ENCODE measurements at places on chromosomes 5 and 9. TPM values are rescaled to one million over a fixed set of nuclear protein-coding genes. Genes with fewer than 3 reads are reported as not detected.

GRCh38 chr5:128318691-128319090 lies 219.4 kb downstream of the FBN2 start:
- H3K4me1 ChIP-seq: no peaks in the 10 kb centered on the region
- H3K4me3 ChIP-seq: no peak overlapping the region
- no peak for DNase-seq
- no peaks in the 10 kb centered on the region for H3K36me3 ChIP-seq

DNA sequence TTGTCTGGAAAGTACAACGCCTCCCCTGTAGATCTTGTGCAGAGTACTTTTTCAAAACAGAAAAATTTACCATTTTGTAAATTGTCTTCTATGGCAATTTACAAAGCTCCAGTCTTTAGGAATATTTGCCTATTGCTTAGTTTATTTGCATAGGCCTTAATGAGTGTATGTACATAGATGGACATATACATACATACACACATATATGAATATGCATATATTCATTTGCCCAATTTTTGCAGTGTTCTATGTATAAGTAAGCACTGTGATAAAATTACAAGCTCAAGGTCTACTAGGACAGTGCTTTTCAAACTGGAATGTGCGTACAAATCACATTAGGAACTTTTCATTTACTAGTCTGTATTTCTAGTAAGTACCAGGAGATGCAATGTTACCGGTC lies 301.3 kb upstream of the SMARCA2 start:
- H3K27me3 ChIP-seq: no peaks in the 10 kb centered on the region
- no peak overlapping the region for H3K27ac ChIP-seq
- no peak for DNase-seq
- H3K36me3 ChIP-seq: no peaks in the 10 kb centered on the region

- no peaks in the 10 kb centered on the region for H3K4me1 ChIP-seq
- H3K4me3 ChIP-seq: no peak overlapping the region
- no peaks in the 10 kb centered on the region for H3K36me3 ChIP-seq
- H3K27ac ChIP-seq: no peak overlapping the region
Observed at GRCh38 chr9:4038182-4038723, 261.6 kb downstream of the GLIS3 start.

DNA sequence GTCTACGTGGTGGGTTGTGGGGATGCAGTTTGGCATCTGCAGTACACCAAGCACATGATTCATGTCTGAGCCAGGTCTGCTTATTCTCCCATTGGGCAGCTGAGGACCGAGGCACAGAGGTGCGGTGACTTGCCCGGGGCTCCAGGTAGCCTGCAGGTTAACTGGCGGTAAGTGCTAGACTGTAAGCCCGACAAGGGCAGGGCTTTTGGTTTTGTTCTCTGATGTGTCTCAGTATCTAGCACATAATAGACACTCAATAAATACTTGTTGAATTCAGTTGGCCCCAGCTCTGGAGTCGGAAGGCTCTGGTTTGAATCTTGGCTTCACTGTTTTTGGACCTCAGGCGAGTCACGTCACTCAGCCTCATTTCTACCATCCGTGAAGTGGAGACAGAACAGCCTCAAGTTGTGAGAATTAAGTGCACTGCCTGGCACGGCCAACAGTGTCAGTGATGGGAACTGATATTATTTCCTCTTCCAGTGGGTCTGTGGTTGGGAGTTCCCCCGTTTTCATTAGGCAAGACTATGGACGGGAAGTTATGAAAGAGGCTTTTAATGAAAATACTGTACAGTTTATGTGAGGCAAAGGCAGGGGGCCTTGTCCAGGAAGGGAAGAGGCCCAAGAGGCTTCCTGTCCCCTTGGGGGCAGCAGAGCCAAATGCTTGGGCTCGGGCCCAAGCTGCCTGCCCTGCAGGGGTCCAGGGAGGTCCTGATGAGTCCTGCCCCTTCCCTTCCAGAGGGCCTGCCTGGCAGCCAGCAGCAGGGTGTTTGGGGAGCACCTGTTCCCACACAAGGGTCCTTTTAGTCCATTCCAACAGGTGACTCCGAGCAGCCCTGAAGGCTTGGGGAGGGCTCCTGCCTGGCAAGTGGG lies 3.3 kb downstream of the PRELID1 start:
- no peak overlapping the region for H3K4me3 ChIP-seq
- no peak overlapping the region for H3K27ac ChIP-seq
- no peak for DNase-seq
- peaks cover 7% of the 10 kb centered on the region for H3K36me3 ChIP-seq

DNA sequence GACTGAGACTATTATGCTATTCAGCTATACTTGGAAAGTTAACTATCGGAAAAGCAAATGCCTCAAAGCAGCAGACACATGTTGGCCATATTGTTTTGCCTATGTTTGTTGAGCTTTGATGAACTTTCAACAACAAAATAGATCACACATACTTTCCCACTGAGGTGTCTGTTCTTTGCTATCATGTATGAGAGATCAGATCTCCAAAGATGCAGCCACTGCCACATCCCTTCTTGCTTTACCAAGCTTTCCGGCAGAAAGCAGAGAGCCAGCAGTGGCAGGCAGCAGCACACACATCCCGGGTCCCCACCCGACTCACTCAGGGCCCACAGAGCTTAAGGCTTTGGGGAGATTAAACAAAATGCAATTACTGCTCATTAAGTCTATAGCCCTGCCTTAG lies 18.8 kb downstream of the ZBTB5 start:
- no peaks in the 10 kb centered on the region for H3K27me3 ChIP-seq
- H3K4me1 ChIP-seq: peaks cover 32% of the 10 kb centered on the region
- peak overlapping the region; percentile 34 for H3K27ac ChIP-seq
- peaks cover 24% of the 10 kb centered on the region for H3K36me3 ChIP-seq
- DNase-seq: no peak

GRCh38 chr5:79202076-79202475 lies 33.9 kb upstream of the JMY start:
- H3K27ac ChIP-seq: no peak overlapping the region
- H3K4me3 ChIP-seq: no peak overlapping the region
- H3K36me3 ChIP-seq: no peaks in the 10 kb centered on the region
- DNase-seq: no peak
- no peaks in the 10 kb centered on the region for H3K27me3 ChIP-seq

DNA sequence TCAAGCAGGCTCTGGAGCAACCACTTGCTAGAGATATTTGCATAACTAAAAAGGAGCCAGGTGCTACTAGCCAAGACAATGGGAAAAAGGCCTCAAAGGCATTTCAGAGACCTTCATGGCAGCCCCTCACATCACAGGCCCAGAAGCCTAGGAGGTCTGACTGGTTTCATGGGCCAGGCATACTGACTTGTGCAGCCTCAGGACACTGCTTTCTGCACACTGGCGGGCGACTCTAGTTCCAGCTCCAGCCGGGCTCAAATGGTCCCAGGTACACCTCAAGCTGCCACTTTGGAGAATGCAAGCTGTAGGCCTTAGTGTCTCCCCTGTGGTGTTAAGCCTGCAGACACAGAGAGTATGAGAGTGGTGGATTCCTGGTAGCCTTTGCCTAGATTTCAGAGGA lies 27.1 kb downstream of the COX7C start:
- H3K27me3 ChIP-seq: no peaks in the 10 kb centered on the region
- H3K27ac ChIP-seq: no peak overlapping the region
- no peak overlapping the region for H3K4me3 ChIP-seq
- no peak for DNase-seq
- H3K4me1 ChIP-seq: no peaks in the 10 kb centered on the region

DNA sequence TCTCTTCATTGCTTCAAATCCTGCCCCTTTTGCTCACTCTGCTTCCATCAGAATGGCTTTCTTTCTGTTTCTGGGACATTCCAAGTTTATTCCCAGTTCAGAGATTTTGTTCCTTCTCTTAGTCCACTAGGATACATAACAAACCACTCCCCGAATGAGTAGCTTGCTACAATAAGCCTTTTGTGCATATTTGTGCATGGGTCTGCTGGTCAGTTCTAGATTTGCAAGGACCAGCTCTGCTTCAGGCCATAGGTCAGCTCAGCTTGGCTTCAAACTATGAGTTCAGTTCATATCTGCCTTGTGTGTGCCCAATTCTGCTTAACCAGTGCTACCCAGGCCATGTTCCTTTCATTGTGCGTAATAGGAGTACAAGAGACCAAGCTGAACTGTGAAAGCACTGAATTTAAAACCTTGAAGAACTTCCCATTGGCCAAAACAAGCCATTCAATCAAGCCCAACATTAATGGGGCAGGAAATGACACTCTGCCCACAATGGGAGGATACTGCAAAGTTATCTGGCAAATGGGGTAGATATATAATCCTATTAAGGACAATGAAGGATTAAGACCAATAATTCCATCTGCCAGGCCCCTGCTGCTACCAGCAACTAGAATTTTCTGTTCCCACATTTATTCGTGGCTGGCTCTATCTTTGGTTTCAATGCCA lies 328.8 kb downstream of the PRELID2 start:
- DNase-seq: no peak
- no peak overlapping the region for H3K4me3 ChIP-seq
- no peaks in the 10 kb centered on the region for H3K27me3 ChIP-seq
- no peak overlapping the region for H3K27ac ChIP-seq
- H3K36me3 ChIP-seq: no peaks in the 10 kb centered on the region
- H3K4me1 ChIP-seq: no peaks in the 10 kb centered on the region

DNA sequence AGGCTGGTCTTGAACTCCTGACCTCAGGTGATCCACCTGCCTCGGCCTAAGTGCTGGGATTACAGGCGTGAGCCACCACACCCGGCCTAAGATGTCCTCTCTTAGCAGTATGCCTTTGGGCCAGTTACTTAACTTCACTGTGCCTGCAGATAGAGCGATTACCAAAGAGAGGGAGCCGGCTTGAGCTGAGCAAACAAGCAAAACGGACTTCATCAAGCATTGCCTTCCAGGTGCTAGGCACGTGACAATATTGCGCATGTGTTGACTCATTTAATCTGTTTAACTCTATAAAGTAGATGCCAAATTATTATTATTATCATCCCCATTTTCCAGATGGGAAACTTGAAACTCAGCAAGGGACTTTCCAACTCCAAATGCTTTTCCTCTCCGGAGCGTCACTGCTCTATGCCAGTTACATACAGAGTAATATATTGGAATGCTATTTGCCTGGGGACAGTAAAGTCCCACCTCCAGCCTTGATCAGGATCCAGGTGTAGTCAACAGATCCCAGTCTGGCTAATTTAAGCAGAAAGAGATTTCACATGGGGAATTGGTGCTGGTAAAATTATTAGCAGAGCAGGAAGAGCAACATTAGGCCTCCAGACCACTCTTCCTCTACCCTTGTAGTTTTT lies 5.6 kb upstream of the C9orf152 start:
- H3K4me3 ChIP-seq: peak overlapping the region; percentile 5
- no peaks in the 10 kb centered on the region for H3K36me3 ChIP-seq
- H3K27ac ChIP-seq: peak overlapping the region; percentile 57
- peak; percentile 57 for DNase-seq
- no peaks in the 10 kb centered on the region for H3K27me3 ChIP-seq
- H3K4me1 ChIP-seq: peaks cover 64% of the 10 kb centered on the region

DNA sequence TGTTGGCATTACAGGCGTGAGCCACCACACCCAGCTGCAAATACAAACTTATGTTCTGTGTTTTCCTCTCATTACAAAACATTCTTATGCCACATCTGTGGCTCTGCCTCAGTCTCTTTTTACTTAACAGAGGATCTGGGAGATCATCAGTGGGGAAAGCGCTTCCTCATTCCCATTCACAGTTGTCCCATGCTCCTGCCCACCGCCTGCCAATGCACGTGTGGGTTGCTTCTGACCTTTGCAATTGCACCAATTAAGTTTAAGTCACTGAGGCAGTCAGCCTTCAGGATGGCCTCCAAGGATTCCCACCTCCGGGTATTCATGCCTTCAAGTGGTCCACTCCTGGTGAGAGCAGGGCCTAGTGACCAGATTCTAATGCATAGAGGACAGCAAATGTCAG lies 34.9 kb upstream of the EEIG1 start:
- H3K36me3 ChIP-seq: no peaks in the 10 kb centered on the region
- H3K27me3 ChIP-seq: 0 out of 3 replicates have a peak, but pooled peaks cover 4% of the 10 kb centered on the region
- H3K4me3 ChIP-seq: no peak overlapping the region

GRCh38 chr5:164741376-164741775 lies 1236.0 kb downstream of the MAT2B start:
- no peaks in the 10 kb centered on the region for H3K27me3 ChIP-seq
- H3K4me1 ChIP-seq: no peaks in the 10 kb centered on the region
- no peak overlapping the region for H3K27ac ChIP-seq
- no peak for DNase-seq
- no peaks in the 10 kb centered on the region for H3K36me3 ChIP-seq

GRCh38 chr5:11611011-11611410 lies 293.2 kb downstream of the CTNND2 start:
- H3K4me1 ChIP-seq: no peaks in the 10 kb centered on the region
- H3K4me3 ChIP-seq: no peak overlapping the region
- no peak for DNase-seq
- H3K36me3 ChIP-seq: no peaks in the 10 kb centered on the region

GRCh38 chr5:179833709-179834070 lies 13.0 kb downstream of the SQSTM1 start:
- no peaks in the 10 kb centered on the region for H3K27me3 ChIP-seq
- no peak overlapping the region for H3K27ac ChIP-seq
- H3K4me1 ChIP-seq: peaks cover 21% of the 10 kb centered on the region
- no peak for DNase-seq

DNA sequence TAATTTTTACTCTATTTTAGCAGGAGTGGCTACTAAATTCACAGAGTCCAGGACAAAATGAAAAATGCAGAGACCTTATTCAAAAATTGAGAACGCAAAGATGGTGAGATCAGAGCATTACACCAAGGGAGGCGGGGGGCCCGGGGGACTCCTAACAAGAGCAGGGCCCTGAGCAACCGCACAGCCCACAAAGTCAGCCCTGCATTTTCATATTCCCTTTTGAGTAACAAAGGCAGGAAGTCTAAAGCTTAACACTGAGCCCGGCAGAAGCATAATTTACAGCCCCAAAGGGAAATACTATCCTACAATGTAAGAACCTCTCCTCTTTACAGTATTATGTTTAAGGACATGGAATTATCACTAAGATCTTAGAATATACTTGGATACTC lies 69.4 kb downstream of the TLE1 start:
- peaks cover 14% of the 10 kb centered on the region for H3K36me3 ChIP-seq
- H3K27ac ChIP-seq: no peak overlapping the region
- H3K27me3 ChIP-seq: no peaks in the 10 kb centered on the region
- H3K4me1 ChIP-seq: no peaks in the 10 kb centered on the region
- DNase-seq: no peak

GRCh38 chr5:69189162-69190086 lies at the start of gene CENPH:
Gene CENPH (plus strand): TSS chr5:69189583. CDS start chr5:69189635, 52 bp downstream.
- peak within 1 kb of the TSS; percentile 91 for H3K4me3 ChIP-seq
- DNase-seq: peak; percentile 88
- peaks cover 12% of the 10 kb centered on the region for H3K4me1 ChIP-seq
- peaks cover 8% of the 10 kb centered on the region for H3K36me3 ChIP-seq

DNA sequence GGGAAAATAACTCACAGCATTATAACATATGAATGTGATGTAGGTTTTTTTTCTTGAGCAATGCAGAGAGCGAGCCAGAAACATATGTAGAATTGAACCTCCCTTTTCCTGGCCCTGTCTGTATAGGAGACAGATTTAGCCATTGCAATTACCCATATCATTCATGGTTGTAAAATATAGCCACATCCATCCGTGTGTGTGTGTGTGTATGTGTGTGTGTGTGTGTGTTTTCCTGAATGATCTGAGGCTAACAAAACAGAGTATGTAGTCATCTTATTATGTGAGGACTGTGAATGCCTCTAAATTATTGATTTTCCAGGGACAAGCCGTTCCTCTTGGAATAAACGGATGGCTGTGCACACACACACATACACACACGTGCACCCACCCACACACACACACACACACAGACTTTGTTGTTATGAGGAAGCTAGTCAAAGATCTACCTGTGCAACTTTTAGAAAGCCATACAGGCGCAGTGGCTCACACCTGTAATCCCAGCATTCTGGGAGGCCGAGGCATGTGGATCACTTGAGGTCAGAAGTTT lies 11.7 kb upstream of the DENND1A start:
- DNase-seq: no peak
- H3K4me1 ChIP-seq: peaks cover 48% of the 10 kb centered on the region
- no peaks in the 10 kb centered on the region for H3K36me3 ChIP-seq
- no peak overlapping the region for H3K4me3 ChIP-seq
- no peak overlapping the region for H3K27ac ChIP-seq

BASP1 gene
- not detected for total RNA-seq

C5orf46 gene
- total RNA-seq: not detected
